NCI-H1417 treated with DMSO at 0.1 percent for 48 hours (cell line): ENCODE measurements at places on chromosomes 1 and 21.

DNA sequence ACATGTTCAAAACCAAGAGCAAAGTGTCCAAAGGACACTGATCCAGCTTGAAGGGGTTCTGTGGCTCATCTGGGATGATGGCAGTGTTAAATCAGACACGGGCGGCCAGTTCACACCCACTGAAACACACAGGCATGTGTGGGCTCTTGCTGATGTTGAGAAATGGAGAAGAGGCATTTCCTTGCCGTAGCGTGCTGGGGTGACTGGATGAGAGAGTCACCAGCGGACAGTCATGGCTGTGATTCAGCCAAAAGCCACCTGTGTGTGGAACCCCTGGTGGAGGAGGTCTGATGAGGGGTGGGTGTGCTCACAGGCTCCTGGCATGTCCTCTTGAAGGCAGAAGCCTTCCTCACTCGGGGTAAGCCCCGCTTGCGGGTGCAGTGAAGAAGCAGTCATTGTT, 7.2 kb downstream of the C1orf35 start:
- DNase-seq = no peak

DNA sequence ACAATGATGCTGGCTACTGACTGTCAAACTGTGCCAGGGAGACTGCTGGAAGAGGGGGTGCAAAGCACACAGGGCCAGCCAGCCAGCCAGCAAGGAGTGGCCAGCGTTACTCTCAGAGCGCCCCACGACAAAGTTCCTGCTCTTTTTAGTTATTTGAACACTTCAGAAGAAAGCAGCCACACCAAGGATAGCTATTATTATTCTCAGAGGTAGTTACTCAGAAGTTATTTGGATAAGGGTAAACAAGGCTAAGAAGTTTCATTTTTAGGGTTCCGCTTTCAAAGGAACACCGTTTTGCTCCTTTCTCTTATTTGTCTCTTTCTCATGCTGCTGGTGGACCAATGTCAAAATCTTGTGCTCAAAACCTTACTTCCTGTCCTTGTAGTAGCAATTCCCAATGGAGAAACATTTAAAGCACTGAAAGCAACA, 59.9 kb downstream of the VANGL2 start:
- no peak for DNase-seq

DNA sequence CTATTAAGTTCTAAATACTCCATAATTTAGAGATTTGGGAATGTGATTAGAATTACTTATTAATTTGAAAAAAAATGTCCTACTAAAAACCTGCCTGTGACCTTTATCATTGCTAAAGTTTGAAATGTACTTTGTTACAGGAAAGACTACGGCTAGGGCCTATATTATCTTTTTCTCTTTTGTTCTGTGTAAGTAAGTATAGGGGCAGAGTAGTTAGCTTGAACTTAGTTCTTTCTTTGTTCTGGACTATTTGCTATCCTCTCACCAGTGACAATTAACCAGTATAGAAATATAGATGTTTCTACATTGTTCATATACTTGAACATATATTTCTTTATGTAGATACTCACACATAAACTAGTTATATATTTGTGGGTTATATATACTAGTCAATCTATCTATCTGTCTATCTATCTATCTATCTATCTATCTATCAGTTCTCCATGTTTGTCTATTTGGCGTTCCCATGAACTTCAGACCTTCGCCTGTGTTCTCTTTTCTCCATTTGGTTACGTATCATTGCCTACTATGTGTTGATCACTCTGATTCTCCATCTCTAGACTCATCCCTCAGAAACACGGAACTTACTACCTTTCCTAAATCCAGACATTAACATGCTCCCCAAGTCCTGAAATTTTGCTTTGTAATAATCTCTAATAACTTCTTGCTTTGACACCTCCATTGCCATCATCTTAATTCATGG, 3.3 kb downstream of the PTPRC start:
- DNase-seq = no peak

DNA sequence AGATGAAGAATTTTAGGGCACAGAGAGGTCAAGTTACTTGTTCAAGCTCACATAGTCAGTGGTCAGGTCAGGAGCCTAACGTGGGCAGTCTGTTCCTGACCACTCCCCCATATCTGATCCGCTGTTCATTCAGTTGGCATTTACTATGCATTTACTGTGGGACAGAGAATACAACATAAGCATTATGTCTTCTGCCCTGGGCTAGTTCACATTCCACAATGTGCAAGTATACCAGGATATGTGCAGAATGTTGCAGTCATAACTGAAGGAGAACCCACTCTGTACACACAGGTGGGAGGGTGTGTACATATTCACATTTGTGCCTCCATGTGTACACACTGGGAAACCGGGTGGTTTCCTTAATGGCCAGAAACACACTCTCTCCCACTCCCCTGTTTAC, 309.6 kb downstream of the PRDM2 start:
- no peak for DNase-seq

GRCh38 chr1:228691926-228692325, 43.4 kb upstream of the RHOU start:
- no peak for DNase-seq

DNA sequence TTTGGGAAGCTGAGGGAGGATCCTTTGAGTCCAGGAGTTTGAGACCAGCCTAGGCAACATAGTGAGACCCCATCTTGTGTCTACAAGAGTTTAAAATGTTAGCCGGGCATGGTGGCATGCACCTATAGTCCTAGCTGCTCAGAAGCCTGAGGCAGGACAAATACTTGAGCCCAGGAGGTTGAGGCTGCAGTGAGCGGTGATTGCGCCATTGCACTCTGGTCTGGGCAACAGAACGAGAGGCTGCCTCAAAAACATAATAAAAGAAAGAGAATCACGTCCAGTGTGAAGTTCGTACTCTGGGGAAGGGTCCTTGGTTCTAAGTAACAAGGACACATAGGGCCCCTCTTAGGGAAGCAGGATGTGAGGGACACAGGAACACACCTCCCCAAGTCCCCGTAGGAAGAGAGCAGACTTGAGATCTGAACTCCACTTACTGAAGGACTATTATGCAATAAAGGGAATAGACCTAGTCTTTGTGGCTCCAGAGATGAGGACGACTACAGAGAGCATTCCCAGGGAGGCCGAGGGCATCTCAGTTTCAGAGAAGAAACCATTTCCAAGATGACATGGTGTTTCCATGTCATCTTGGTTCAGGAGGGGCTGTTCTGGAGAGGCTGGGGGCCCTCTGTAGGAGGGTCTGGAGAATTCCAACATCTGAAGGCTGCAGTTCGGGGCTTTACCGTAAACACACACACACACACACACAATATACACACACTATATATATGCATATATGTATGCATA, 10.8 kb upstream of the ENO1 start:
- no peak for DNase-seq

DNA sequence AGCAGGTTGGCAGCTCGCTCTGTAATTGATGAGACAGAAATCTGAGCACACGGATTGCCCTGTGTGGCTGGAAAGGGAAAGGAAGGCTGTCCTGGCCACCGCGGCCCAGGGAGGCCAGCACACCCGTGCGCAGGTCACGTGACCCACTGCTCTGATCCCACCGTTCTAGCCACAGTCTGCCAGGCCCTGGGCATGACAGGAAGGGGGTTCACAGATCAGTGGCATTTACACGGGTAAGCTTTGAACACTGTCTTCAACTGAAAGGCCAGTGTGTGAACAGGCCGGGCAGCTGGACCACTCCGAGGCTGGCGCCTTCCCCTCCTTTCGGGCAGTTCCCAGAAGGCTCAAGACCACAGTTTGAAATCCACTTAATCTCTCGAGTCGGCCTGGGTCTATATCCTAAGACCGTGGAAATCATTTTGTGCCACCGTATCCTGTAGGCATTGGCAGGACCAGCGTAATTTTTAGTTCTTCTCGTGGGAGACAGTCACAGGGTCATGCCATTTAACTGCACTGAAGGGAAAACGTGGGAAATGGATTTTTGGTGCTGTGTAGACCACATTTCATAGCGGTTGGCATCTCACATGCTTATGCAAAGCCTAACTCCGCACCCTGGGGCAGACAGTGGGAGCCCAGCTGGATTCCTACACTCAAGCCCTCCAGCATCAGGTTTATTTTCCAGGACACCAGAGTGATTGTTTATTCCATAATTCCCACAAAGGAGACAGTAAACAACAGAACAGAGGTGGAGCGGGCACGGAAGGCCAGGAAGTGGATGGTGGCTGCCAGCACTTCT, 3.1 kb upstream of the ADARB1 start:
- no peak for DNase-seq

- peak; percentile 13 for DNase-seq
These were observed 4.2 kb upstream of the DYRK3 start for GRCh38 chr1:206631085-206631509.

GRCh38 chr1:114524944-114525343, 13.9 kb upstream of the TRIM33 start:
- DNase-seq = no peak

DNA sequence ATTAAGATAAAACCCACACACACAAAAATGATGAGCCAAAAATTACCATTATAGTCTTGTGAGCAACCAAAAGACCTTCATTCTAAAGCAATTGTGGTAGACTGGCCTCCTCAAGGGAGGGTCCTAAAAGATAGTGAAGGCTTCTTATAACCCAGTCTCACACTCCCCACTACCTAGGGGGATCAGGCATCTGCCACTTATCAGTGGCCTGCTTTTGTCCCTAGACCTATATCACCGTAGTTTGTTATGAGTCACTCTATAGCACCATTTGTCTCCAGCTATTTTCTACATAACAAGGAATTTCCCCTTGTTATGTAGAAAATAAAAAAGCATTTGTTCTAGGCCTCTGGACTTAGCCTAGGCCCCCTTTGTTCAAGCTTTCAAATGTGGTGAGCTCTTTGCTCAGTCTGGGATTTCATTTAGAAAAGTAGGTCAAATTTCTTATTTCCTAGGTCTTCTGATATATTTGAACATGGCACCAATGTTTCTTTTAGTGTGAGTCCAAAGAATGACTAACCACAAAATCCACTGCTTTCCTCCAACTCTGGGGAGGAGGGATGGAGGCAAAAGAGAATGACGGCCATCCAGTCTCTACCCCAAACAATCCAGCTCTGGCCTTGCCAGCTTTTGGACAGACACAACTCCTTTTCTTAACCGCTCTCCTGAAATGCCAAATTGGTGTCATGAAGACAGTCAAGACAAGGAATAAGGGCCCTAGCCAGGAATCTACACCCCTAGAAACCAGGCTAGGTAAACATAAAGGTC, 8.9 kb downstream of the ADAR start:
- DNase-seq = no peak

DNA sequence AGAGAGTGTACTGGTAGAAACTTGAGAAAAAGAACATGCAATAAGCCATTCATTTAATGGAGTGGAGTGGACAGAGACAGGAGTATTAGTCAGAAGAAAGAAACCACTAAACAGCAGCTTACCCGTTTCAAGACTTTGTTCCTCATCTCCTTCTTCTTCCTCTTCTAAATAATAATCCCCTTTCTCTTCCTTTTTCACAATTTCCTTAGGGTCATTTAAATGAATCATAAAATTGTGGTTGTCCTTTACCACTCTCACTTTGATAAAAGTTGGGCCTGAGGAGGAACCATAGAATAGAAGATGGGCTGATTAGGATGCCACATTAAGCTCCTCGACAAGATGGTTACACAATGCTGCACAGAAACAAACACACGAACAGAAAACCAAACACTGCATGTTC, 109.6 kb downstream of the WDR3 start:
- DNase-seq = no peak
